ENCODE measurements at places on chromosomes 3 and 15.

- DNase-seq: no peak
These were observed 19.5 kb upstream of the CAV3 start for GRCh38 chr3:8713901-8714759.

DNA sequence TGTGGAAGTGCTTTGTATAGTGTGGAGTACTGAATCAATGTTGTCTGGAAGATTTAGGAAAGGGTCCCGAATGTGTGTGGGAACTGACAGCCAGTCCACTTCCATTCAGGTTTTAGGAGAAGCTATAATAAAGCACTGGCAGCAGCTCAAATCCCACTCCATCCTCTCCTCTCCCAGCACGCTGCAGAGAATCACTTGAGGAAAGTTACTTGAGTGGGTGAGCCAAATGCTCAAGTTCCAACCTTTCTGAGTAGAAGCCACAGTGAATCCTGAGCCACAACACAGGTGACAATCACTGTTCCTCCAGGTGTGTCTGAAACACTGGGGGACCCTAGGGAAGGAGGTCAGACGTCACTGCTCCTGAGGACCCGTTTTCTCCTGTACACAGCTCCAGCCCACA lies 106.5 kb downstream of the TIGIT start:
- no peak for DNase-seq

- DNase-seq: no peak
These were observed 688 bp downstream of the XPC start for GRCh38 chr3:14177580-14178246.

DNA sequence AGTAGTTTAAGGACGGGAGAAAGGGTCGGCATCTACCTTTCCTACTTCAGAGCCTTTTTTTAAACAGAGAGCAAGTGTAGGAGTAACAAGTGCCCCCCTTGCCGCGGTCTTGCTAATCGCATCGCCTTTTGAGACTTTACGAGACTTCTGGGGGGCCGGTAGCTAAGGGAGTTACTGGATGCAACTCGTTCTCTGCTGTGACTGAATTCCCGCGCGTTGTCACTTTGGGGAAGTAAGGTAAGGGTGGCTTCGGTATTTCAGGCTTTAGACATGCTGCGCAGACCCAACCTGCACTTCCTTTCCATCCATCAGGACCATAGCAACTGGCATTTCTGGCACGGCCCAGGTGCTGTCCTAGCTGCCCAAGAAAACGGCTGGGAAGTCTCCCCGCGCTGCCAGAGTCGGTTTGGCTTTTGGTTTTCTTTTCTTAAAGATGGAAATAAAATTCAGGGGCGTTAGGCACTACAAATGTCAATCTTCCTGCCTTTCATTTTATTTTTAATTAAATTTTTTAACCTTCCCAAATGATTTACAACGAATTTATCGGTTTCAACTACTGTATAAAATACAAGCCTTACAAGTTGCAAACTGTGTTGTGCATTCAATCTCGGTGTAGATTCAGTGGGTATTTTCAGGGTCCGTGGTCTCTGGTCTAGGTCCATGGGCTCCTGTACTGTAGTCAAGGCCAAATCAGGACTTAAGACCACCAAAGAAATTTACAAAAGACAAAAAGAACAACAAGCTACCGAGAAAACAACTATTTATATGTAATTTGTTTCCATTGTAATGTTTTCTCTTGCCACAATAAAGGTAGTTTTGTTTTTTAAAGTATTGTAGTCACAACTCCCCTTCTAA lies 3.5 kb downstream of the MECOM start:
- no peak for DNase-seq

GRCh38 chr15:94744080-94744793 lies 512.9 kb downstream of the MCTP2 start:
- DNase-seq: no peak

GRCh38 chr3:102224171-102224570 lies 210.6 kb upstream of the ZPLD1 start:
- no peak for DNase-seq

DNA sequence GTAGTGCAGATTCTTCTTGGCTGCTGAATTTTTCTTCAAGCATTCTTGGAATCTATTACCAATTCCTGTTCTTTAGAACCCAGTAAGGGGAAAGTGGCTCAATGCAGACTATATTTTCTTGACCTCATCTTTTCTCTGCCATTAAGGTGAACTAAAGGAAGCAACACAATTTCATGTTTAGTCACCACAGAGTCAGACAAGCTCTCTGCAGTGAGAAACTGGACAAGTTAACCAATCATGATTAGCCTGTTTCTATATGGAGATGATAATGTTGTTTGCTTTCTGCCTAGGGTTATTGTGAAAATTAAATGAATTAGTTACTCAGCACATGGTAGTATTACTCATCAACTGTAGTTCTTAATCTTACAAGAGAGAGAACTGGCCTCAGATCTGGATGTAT lies 1075.1 kb downstream of the AGBL1 start:
- DNase-seq: no peak

DNA sequence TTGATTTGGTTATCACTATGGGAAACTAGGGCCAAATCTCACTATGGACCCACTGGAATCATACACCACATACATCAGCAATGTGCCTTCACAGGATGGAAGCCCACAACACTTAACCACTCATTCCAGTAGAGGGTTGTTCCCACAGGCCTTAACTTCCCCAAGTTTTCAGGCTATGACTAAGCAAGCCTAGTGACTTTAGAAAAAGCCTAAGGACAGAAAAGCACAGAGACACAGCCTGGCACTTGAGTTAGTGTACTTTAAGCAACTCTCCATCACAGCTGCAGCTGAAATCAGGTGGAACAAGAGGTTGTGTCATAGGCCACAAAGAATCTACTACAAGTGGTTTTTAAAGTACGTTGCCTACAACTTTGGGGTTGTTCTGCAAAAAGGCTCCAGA lies 128.7 kb downstream of the LRRN1 start:
- no peak for DNase-seq

- DNase-seq: no peak
These were observed 22.1 kb upstream of the MGLL start for GRCh38 chr3:127844326-127844942.

DNA sequence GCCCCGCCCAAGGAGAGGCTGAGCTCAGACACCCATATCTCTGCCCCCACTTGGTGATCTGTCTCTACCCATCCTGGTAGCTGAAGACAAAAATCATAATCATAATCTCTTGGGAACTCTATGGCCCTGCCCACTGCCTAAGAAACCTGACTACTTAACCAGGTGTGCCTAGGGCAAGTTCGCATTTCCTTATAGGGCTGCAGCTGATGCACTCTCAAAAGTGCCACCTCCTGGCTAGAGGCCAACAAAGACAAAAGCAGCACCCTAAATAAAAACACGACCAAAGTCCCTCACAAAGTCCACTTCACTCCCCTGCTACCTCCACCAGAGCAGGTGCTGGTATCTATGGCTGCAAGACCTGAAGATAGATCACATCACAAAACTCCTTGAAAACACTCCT lies 250.4 kb upstream of the SLITRK3 start:
- DNase-seq: no peak

DNA sequence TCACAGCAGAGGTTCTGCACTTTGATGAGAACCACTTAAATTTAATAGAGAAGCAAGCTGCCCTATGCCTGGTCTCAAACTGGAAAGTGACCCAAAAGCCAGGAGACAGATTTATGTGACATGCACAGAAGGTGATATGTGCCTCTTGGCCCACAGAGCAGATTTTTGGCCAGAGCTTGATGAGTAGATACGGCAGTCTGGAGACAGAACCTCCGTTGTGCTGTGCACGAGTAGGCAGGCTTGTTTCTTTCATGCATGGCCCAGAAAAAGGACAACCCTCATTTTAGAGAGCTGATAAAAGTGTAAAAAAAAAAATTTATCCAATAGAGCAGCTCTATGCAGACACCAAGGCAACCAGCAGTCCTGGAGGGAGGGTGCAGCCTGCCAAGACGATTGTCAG lies 423.1 kb downstream of the CNTN6 start:
- DNase-seq: no peak

- no peak for DNase-seq
These were observed 76.6 kb upstream of the SNRPN start for GRCh38 chr15:24878153-24878552.

- DNase-seq: no peak
These were observed 5.0 kb upstream of the MBNL1 start for GRCh38 chr3:152263711-152264110.

GRCh38 chr15:64224511-64224910 lies 61.7 kb upstream of the PPIB start:
- DNase-seq: no peak

- peak; percentile 75 for DNase-seq
These were observed 77.7 kb downstream of the OCA2 start for GRCh38 chr15:28021281-28022039.

- no peak for DNase-seq
These were observed 257.2 kb upstream of the NECTIN3 start for GRCh38 chr3:110814170-110815007.

DNA sequence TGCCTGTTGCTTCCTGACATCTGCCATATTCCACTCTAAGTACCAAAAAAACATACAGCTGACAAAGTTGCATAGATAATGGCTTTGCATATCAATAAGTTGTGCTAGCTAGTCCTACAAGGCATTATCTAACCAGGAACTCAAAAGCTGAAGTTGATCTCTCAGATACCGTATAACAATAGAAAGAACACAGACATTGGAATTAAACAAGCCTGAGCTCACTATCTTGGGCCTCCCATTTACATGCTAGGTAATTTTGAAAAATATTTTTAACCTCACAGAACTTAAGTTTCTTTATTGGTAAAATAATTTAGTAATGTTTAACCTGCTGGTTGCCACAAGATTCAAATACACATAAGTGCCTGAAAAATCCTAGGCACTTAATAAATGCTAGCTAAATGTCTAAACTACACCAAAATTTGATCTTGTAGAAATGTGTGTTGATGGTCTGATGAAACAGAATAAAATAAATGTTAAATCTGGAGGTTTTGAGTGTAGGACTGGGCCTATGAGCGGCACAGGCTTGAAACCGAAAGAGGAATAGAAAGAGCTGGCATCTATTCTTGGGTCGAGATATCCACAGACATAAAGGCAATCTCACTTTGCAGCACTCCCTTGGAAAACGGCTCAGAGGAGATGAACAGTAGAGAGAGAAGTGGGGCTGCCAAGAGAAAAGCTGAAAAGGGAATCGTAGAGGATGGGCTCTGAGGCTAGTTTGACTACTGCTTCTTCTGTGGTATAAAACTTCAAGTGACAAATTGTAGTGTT lies 29.9 kb upstream of the TTC14 start:
- DNase-seq: no peak

DNA sequence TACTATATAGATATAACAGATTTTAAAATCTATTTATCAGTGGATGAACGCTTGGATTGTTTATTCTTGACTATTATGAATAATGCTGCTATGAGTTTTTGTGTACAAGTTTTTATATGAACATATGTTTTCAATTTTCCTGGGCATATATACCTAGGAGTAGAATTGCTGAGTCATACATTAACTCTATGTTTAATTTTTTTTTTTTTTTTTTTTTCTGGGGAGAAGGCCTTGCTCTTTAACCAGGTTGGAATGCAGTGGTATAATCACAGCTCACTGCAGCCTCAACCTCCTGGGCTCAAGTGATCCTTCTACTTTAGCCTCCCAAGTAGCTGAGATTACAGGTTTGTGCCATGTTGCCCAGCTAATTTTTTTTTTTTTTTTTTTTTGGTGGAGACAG lies 9.1 kb downstream of the CIDEC start:
- DNase-seq: no peak

DNA sequence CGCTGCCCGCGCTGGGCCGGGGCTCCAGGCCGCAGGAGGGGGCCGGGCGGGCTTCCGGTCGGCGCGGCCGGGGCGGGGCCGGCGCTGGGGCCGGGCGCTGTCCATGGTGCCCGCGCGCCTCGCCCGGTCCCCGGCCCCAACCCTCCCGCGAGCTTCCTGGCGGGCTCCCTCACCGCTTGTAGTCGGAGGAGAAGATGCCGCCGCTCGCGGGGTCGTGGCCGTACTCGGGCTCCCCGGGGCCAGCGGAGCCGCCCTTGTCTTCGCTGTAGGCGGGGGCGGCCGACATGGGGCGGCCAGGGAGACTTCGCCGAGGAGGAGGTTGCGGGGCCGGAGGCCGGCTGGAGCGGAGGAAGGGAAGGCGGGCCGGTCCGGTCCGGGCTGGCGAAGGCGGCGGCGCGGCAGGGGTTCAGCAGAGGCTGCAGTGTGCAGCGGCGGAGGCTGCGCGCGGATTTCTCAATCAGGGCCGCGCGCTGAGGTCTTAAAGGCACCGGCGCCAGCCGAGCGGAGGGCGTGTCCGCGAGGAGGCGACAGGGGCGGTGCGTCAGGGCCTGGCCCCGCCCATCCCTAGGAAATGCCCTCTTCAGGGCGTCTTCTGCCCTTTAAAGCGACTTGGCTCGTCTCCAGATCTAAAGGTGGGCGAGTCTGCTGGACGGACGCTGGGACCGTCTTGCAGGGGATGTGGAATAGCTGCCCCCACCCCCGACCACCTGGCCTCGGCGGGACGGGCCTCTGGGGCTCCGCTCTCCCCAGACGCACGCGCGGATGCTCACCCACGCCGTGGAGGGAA lies at the start of gene AP3B2:
Gene AP3B2 (minus strand): TSS at position 455 of the 787 bp plus-strand sequence. CDS start 169 bp downstream, at position 286.
- peak; percentile 36 for DNase-seq

- DNase-seq: no peak
These were observed 13.4 kb downstream of the LCMT2 start for GRCh38 chr15:43316971-43317346.

- DNase-seq: no peak
These were observed 33.9 kb upstream of the CDCP1 start for GRCh38 chr3:45180051-45180450.

DNA sequence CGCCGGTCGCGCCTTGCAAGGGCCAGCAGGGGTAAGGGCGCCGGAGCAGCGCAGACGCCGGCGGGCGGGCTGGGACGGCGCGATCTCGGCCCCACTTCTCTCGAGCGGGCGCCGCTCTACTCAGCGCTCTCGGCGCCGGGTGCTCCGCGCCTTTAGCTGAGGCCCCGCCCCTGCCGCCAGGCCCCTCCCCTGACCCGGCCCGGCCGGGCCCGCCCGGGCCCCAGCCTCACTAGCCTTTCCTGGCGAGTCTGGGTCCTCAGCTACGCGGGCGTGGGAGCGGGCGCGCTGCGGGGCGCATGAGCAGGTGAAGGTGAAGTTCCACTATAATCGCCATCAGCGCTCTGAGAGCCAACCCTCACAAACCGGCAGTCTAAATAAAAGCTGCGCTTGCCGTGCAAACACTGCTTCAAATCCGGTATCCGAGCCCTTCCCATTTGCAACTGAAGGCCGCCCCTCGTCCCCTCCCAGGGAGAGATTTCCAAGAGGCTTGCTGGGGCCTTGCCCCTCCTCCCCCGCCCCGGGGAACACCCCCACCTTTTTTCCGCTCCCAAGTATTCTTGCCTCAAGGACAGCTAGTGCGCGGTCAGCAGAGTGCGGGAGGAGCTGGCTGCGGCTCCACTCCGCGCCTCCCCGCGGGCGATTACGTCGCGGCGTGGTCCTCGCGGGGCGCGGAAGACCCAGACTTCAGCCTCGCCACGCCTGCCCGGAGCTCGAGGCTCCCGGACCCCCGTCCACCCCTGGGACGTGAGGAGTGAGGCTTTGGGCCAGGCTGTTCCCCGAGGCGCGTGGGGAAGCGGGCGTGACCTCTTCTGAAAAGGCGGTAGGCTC lies at the start of gene RPP25:
Gene RPP25 (minus strand): TSS at position 125 of the 828 bp plus-strand sequence. CDS start 189 bp downstream, outside the sequence.
- DNase-seq: peak; percentile 25
